ENCODE measurements at places on chromosomes 12 and 14.

DNA sequence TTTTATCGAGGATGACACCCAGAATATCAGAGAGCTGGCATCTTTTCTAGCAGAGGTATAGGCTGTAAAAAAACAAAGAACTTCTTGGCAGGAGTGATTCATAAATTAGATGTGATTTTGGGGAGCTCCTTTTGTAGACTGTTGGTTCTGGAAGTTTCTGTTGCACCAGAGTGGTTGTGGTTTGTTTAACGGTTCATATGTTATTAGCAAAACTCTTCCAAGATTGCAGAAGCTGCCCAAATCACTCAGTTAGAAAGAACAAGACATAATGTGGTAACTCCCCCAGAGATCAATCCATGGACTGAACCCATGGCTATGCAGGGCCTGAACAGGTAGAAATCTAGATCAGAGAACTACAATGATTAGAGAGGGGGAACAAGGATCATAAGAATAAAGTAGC, 6.7 kb upstream of the RNASE10 start:
- DNase-seq: no peak

- DNase-seq: no peak
Measured at GRCh38 chr14:22464422-22465142, 124.4 kb downstream of the DAD1 start.

- no peak for DNase-seq
Measured at GRCh38 chr12:105659355-105660075, 329.0 kb downstream of the C12orf75 start.

DNA sequence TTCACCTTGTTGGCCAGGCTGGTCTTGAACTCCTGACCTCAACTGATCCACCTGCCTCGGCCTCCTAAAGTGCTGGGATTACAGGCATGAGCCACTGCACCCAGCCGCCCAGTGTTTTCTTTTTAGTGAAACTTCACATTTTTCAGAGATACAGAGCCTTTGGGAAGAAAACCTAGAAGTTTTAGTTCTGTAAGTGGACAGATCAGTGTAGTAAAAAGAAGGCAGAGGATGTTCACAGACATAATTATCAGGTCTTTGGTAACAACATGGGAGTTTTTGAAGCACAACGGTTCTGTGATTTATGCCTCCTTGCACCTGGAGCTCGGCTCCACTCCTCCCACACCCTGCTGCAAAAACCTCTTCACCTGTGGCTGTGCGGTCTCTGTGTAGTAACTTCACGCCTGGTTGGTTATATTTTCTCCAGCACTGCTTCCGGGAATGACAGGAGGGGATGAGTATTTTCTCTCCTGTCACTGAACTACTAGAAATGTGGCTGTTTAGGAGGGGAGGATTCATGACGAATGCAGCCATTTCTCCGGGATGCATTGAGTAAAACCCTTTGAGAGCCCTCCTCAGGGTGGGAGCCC, 67.0 kb downstream of the ARF6 start:
- DNase-seq: peak; percentile 71

DNA sequence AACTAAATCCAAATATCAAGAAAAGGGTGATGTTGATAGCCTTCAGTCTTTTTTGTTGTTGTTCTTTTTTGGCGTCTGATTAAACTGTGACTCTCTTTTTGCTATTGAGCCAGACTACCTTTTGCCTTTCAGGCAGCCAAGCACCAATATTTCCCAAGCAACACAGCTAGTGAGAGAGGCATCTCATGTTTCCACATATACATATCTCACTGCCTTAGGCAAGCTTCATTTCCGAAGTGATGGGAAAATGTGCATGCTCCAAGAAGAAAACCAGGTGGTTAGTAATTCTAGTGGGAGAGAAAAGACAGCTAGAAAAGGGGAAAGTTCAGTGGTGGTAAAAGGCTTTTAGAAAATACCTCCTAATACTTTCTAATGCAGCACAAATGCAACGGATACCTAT, 277.7 kb downstream of the TMTC2 start:
- DNase-seq: no peak

DNA sequence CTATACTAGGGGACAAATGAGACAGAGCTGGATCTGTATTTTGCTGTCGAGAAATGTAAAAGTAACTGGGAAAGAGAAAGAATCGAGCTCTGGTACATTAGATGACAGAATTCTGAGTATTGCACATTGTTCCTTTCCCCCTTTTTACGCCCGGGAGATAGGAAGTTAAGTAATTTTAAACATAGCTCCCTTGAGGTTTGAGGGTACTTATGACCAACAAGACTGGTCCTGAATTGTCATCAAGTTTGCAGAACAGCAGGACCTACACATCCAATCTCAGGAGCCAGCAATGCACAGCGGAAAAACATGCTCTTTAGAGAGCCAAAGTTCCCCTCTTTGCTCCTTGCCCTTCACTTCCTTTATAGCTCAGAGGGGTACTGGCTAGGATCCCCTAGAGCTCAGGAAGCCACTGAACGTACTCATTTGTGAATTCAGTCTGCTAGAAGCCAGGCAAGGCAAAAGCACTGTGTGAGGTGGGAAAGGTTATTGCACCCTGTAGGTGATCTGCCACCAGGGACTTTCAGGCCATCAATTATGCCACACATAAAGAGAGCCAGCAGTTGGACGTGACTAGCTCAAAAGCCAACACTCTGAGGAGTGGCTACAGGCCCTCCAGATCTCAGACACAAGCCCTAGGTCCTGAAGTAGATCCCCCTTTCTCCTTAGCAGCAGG, 333.8 kb downstream of the KCNH5 start:
- DNase-seq: no peak

DNA sequence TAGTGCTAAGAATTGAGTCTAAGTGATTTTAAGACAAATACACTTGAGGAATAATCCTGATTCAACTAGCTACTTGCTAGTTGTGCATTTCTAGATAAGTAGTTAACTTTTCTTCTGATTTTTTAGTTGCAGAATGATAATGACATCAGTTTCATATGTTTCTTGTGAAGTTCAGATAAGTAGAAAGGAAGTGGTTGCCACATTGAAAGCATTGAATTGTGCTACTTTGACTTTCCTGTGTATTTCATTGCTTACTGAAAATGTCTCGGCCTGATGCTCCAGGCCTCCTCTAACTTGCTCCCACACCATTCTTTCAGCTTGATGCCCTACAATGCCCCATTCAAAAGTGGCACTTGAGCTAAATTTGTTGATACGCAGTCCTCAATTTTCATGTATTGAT, 980.0 kb downstream of the TMTC2 start:
- DNase-seq: no peak

GRCh38 chr12:53051058-53051880, 1.4 kb downstream of the TNS2 start:
- no peak for DNase-seq

DNA sequence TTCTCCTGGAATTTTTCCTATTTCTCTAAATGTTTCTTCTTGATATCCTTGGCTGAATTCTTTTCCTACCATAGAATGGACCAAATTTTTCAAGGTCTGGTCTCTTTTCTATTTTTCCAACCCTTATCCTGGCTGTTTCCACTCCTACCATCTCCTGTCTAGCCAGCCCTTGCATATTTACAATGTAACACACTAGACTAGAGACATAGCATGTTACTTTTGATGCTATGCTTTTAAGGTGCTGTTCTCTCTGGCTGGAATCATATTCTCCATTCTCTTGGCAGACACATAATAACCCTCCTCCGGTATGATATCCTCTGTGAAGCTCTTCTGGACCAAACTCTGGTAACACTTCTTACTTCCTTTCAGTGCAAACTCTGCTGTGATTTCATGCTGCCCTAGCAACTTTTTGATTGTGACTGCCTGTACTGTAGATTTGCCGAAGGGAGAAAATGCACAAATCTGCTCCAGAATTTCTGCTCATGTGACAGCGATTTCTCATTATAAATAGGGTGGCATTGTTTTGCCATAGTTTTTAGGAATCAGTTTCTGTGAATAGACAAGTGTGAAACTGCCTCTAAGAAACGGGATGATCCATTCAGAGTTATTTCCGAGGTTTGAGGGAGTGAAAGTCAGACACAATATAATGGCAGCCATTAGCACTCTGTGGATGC, 284.4 kb downstream of the MDGA2 start:
- no peak for DNase-seq

GRCh38 chr14:63051301-63051700, 6.0 kb upstream of the KCNH5 start:
- no peak for DNase-seq

DNA sequence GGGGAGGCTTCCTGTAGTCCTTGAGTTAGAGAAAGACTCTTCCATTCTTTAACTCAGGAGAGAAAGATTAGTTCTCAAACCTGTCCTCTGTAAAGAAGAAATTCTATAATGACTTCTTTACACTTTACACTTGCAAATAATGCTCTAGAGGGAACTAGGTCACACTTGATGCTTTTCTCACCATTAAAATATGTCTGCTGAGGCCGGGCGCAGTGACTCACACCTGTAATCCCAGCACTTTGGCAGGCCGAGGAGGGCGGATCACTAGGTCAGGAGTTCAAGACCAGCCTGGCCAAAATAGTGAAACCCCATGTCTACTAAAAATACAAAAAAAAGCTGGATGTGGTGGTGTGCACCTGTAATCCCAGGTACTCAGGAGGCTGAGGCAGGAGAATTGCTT, 6.3 kb downstream of the NTN4 start:
- DNase-seq: no peak

DNA sequence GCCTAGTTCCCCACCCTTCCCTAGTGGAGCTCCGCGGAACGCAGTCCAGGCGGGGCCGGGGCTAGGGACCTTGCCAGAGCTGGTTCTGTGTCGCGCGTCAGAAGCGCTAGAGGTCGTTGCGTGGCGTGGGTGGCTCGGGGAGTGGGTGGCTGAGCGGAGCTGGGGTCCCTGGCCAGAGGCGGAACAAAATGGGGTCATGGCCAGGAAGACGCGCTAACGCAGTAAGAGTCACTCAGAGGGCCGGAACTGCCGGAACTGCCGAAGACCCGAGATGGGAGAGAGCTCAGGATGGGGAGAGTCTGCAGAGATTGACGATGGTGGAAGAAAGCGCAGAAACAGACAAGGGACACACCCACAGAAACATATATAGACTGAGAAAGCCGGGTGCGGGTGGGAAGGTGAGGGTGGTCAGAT, 4.8 kb downstream of the DGKA start:
- no peak for DNase-seq

DNA sequence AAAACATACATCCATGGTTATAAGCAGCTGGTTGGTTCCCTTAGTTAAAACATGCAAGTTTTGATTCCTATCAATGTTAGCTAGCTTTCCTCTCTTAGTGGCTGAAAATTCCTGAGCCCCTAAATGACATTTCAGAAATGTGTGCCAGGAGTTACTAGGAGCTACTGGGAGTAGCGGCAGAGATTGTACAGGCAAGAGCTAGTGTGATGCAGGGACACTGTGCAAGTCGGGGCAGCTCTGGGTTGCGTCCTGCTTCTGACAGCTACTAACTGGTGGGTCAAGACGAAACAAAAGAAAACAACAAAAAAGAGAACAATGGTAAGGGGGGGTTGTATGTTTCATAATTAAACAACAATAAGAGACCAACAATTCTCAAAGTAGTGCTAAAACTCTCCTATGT, 35.4 kb downstream of the LRIG3 start:
- no peak for DNase-seq

- no peak for DNase-seq
Measured at GRCh38 chr12:116222358-116222757, 55.1 kb downstream of the MED13L start.

DNA sequence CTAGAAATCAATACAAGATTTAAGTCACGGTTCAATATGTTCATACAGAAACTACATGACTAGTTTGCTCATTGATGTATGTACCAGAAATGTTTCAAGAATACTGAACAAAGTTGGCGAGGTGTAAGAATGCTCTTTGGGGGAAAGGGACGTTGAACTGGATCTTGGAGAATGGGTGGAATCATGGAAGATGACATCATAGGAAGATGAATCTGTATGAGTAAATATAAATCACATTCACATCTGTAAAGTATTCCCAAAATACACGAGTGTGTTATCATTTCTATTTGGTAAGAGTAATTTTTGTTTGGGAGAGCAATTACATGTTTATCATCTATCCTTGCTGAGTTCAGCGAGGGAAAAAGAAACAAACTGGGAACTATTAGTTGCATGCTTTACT, 162.2 kb upstream of the TMTC1 start:
- DNase-seq: no peak

DNA sequence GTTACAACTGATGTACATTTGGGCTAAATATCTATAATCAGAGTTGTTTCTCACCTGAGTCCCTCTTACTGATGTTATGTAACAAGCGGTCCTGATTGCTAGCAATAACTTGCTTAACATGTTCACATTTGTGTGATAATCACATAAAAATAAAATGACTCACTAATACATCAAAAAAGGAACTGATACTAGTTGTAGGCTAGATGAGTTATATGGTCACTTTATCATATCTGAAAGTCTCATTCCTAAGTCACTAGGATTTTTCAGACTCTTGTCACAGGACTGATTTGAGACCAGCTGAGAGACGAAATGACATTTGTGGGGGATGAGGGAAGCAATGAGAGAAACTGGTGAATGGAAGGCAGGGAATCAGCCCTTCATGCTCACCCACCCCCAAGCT, 34.3 kb downstream of the NKX2-1 start:
- DNase-seq: no peak

GRCh38 chr12:71197460-71197859, 39.7 kb upstream of the TSPAN8 start:
- no peak for DNase-seq

DNA sequence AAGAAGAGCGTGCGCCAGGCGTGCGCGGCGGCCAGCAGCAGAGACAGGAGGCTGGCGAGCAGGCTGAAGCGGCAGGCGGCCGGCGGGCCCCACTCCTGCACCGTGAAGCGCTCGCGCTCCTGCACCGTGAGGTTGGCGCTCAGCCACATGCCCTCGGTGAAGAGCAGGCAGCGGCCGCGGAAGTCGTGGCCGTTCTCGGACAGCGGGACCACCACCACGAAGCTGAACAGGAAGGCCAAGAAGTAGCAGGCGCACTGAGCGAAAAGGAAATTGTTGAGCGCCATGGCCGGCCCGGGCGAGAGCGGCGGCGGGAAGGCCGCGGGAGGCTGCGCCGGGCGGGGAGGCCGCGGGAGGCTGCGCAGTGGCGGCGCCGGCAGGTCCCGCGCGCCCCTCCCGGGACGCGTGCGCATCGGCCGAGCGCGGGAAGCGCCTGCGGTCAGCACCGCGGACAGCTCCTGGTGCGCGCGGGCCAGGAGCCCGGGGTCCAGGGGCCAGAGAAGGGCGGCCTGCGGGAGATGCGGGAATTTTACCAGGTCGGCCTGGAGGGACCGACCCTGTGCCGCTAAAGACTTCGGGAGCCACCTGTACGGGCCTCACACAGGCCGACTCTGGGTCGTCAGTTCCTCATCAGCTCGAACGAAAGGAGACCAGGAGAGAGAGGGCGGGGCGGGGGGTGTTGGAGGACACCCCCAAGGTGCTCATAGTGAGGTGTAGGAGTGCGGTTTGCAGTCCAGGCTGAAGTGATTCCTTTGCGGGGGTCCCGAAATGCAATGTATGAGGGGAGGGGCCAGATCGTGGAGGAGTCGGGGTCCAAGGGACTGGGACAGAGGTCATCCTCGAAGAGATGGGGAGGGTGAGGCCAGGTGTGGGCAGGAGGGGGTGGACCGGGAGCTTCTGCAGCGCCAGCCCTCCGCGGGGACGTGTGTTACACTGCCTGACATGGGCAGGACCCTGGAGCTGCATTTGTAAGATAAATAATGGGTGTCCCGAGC, at the start of gene TMEM179:
Gene TMEM179 (minus strand): TSS at position 315 of the 992 bp plus-strand sequence. CDS start 31 bp downstream, at position 284.
- DNase-seq: no peak
